ENCODE measurements at places on chromosomes 16 and 17.

DNA sequence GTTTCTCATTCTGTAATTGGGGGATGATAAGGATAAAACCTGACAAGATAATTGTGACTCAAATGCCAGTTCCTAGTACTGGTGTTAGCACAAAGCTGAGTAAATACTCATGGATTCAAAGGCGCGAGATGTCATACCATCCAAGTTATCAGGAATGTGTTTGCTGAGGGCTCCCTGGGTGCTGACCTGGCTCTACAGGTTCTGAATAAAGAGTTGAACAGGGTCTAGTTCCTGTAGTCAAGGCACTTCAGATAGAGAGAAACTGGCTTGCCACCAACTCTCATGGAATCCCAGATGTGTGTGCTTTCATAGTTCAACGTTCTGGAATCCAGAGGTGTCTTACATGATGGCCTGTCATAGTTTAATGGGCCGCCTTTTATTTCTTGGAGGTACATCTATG lies 141.6 kb downstream of the PRKCA start:
- no peak for DNase-seq

- DNase-seq: no peak
These were observed 55.9 kb downstream of the STX8 start for GRCh38 chr17:9519583-9520272.

- DNase-seq: no peak
These were observed 16.0 kb upstream of the HEATR6 start for GRCh38 chr17:60094754-60095153.

DNA sequence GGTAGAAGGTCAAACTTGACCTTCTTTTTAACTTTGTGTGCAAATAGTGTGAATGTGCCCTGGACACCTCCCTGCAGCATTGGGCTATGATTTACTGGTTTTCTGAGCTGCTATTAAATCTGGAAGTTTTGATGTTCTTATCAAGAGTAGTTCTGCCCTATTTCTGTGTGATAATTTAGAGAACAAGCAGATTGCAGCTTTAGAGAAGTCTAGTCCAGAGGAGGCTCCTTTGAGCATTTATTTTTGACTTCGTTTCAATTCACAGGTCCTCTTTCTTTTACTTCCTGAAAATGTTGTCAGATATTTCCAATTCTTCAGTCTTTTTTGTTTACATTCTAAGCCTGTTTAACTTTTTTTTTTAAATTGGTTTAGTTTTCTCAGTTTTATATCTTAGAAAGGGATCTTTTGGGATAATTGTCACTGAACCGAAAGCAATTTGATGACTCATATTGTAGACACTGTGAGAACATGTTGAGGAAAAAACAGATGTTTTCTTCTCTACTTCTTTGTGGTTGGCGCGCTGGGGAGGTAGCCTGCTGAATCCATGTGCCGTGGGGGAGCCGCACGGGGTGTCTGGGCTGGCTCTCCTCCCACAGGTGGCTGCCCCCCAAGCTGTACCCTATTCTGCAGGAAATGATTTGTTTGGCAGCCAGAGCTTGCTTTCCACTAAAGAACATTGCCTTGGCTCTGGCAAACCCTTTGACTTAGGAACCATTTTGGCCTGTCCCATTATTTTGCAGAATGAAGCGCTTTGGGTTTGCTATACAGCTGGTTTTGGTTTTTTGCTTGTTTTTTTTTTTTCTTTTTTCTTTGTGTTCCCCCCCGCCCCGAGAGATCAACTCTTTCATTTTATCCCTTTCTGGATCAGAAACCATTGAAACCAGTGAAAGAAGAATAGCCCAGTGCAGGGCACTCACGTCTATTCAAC lies 53.4 kb downstream of the MFSD11 start:
- no peak for DNase-seq

DNA sequence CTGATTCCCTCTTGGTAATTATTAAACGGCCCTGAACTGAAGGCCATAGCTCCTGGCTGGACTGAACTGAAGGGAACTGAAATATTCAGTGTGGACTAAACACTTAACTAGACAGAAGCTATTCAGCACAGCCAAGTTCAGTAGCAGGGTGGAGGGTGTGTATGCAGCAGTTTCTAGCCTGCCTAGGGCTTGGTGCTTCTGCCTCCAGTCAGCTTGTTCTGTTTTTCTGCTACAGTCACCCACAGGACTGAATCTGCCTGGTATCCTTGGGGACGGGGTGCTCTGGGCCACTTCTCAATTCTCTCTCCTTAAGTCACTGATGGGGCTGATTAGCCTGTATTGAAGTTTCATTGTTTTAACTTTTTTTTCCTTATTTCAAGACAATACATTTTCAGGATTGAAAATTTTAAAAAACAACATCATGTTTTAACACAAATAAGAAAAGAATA lies 77.1 kb downstream of the WWP2 start:
- no peak for DNase-seq

DNA sequence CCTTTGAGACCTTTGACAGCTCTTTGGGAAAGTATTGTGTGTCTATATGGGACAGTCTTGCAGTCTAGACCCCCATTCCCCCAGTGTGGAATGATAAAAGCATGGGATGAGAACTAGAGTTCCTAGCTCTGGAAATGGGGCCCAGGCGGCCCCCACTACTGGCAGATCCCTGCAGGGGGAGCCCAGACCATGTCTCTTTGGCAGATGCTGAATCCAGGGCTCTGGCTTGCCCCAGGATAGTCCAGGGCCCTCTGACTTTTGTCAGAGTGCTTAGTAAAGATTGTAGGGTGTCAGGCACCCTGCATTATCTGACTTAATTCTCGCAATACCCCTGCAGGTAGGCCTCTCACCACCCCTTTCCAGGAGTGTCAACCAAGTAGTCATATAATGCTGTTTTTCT lies 8.3 kb downstream of the ALKBH5 start:
- no peak for DNase-seq

GRCh38 chr16:87757841-87758426 lies 7.9 kb downstream of the KLHDC4 start:
- no peak for DNase-seq

GRCh38 chr17:58985971-58986370 lies 120.7 kb downstream of the TRIM37 start:
- DNase-seq: no peak

GRCh38 chr16:48235556-48236136 lies 8.5 kb upstream of the LONP2 start:
- no peak for DNase-seq

DNA sequence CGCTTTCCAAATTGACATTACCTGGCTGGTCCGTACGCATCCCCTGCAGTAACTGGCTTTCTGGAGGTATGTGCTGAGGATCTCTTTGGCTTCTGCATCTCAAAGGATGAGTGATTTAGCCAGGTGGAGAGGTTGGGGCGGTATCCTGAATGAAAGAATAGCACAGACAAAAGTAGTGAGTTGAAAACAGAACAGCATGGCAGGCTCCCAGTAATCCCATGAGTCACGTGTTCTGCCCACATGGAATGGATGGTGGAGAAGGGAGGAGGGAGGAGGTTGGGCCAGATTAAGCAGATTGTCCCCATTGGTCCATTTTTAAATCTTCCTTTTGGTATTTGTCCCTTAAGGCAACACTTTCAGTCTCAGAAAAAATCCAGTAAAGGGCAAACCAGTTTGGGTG lies 176.0 kb downstream of the WWOX start:
- DNase-seq: no peak

- no peak for DNase-seq
These were observed 282.6 kb downstream of the IRF8 start for GRCh38 chr16:86181526-86181925.

DNA sequence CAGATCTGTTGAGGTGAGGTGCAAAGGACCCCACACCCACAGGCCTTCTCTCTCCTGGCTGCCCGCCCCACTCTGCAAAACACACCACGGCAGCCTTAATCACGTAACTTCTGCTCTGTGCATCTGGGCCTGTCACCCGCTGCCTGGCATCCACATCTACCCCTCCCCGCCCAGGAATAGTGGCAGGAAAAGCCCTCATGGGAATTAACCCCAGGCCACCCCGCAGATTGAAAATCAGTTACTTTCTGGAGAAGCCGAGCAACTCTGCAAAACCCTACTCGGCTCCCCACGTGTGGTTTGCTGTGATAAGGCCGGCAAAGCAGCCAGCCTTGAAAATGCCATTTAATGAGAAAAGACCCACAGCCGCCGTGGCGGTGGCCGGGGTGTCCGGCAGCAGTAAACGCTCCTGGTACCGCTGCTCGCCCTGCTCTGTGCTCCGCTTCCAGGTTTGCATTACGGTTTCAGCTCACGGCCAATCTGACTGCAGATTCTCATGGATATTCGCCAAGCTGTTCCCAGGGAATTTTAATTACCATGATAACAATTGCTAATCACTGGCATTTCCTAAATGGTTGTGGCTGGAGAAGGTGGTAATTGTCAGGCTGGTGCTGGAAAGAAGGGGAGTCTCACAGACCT lies 78.0 kb upstream of the DOC2B start:
- no peak for DNase-seq

DNA sequence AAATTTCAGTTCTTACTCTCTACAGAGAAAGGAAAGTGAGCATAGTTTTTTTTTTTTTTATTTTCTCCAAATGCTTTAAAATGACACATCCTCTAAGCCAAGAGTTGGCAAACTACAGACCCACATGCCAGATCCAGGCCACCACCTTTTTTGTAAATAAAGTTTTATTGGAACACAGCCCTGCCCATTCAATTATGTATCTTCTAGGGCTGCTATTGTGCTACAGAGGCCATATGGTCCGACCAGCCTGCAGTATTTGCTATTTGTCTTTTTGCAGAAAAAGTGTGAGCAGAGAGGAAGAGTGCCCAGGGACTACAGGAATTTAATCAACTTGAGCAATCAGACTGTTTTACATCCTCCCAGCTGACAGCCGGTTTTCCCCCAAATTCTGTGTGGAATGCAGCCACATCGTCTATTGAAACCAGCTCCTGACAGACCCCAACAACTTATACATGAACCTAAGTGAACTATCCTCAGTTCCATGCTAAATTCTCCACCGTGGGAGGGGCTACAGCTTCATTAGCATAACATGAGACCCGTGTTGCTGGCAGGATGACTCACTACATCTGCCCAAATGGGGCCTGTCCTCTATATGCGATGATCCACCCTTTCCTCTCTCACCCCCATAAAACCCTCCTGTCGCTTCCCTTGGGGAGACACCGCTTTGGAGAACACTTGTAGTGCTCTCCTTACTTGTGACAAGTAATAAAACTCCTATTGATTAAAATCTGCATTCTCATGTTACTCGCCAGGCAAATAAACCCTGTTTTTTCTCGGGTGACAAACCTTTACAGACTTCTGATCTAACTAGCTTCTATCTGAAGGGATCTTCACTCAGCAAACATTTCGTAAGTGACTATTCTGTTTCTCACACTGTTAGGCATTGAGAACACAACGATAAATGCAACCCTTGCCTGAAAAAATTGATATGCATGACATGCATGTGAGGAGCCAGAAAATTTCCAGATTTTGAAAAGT lies 149.4 kb upstream of the HS3ST3A1 start:
- DNase-seq: no peak

GRCh38 chr16:89275837-89276720 lies 58.6 kb downstream of the ZNF778 start:
- no peak for DNase-seq

DNA sequence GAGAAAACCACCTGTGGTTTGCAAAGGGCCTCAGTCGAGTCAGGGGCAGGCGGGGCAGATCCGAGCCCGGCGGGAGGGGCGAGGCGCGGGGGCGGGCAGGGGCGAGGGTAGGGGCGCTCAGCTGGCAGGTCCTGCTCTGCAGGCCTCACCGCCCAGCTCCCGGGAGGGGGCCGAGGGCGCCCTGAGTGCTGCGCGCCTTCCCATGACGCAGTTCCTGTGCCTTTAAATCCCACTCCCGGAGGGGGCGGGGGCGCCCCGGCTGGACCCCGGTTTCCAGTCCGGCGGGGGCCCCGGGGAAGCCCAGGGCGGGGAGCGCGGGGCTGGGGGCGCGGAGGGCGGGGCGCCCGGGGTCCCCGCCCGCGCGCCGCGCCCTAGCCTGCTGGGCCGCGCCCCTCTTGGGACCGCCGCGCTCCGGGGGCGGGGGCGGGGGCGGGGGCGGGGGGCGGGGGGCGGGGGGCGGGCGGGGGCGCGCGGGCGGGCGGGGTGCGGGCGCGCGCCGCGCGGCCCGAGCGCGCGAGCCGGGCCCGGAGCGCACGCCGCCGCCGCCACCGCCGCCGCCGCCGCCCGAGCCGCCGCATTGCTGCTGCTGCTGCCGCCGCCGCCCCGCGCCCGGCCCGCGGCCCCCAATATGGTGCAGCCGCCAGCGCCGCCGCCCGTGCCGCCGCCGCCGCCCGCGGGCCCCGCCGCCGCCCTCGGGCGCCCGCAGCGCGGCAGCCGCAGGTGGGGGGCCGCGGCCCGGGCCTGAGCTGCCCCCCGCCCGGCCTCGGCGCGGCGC lies at the start of gene JPH3:
Gene JPH3 (plus strand): TSS at position 508 of the 775 bp plus-strand sequence. CDS start 639 bp downstream, outside the sequence.
- DNase-seq: no peak

- no peak for DNase-seq
These were observed 40.7 kb downstream of the ABCA5 start for GRCh38 chr17:69286257-69286656.

- no peak for DNase-seq
These were observed 50.2 kb upstream of the SLC12A3 start for GRCh38 chr16:56814537-56815432.

DNA sequence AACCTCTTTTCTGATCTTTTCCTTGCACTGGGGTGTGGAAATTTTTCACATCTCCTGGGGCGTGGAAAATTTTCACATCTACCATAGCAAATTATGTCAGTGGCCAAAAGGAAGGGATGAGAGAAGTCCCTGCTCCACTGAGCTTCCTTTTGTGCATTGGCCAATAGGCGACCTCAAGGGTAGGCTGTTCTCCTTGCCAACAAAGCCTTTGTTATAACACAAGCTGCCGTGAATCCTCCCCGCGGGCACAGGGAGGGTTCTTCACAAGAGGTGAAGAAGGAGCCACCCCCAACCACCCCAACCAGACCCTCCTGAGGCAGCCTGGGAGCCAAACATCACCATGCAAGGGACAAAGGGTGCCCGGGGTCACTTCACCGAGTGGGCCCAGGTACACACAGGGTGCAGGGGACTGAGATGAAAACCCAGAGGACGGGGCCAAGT lies 6.5 kb downstream of the SLC5A11 start:
- DNase-seq: no peak

- no peak for DNase-seq
These were observed 1029.6 kb downstream of the CDH11 start for GRCh38 chr16:64092271-64092670.

DNA sequence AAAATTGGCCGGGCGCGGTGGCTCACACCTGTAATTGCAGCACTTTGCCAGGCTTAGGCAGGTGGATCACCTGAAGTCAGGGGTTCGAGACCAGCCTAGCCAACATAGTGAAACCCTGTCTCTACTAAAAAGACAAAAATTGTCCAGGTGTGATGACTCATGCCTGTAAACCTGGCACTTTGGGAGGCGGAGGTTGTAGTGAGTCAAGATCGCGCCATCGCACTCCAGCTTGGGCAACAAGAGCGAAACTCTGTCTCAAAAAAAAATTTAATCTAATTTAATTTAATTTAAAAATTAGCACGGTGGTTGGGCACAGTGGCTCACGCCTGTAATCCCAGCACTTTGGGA lies 1.6 kb upstream of the HBQ1 start:
- DNase-seq: no peak

GRCh38 chr17:81272616-81273015 lies 22.5 kb downstream of the SLC38A10 start:
- no peak for DNase-seq

Data from stimulated activated CD8-positive, alpha-beta memory T cell treated with anti-CD3 and anti-CD28 coated beads, Interleukin-15, amount 100 ng/mL, for 1 hour (primary cell).